Calu3 (cell line): ENCODE measurements at places on chromosomes 11 and 22. TPM values are rescaled to one million over a fixed set of nuclear protein-coding genes. Genes with fewer than 3 reads are reported as not detected.

The SPCS2 gene
- total RNA-seq: 195 and 209 TPM in 2 replicates

The CYP2R1 gene
- total RNA-seq: 21.0 and 21.4 TPM in 2 replicates

The ACP2 gene
- 23.5 and 30.6 TPM in 2 replicates for total RNA-seq

GRCh38 chr22:50044485-50045118 lies 13.5 kb downstream of the TTLL8 start:
- DNase-seq: no peak
- peaks cover 5% of the 10 kb centered on the region for H3K36me3 ChIP-seq
- peaks cover 68% of the 10 kb centered on the region for H3K27me3 ChIP-seq
- H3K4me1 ChIP-seq: no peaks in the 10 kb centered on the region

- H3K27ac ChIP-seq: no peak overlapping the region
- H3K36me3 ChIP-seq: no peaks in the 10 kb centered on the region
- H3K4me1 ChIP-seq: no peaks in the 10 kb centered on the region
- DNase-seq: no peak
- no peak overlapping the region for H3K4me3 ChIP-seq
Measured at GRCh38 chr11:35566181-35566580, 40.8 kb upstream of the PAMR1 start.

DNA sequence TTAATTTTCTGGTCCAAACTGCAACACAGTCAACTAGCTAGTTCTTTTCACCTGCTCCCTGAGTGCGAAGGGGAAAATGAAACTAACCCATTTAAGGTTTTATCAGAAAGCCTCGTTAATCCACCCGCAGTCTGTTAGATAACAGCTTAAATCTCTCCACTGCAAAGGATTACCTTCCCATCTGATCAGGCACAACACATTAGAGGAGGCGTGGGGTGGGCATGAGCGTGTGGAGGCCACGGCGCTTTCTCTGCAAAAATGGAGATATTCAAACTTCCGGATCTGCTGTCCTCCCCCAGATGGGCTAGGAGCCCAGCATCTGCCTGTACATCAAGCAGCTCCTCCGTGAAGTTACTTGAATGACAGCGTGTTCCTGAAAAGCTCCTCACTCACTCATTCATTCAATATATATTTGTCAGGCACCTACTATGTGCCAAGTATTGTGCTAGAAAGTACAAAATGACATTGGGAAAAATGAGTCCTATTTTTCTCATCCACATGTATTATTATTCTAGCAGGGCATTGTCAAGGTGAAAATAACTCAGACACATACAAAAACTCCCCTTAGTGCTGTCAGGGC lies 13.5 kb upstream of the ANKK1 start:
- DNase-seq: no peak
- no peaks in the 10 kb centered on the region for H3K27me3 ChIP-seq
- H3K27ac ChIP-seq: no peak overlapping the region
- H3K4me1 ChIP-seq: no peaks in the 10 kb centered on the region
- H3K4me3 ChIP-seq: no peak overlapping the region

The DSCAML1 gene
- total RNA-seq: 0.07 and 0.27 TPM in 2 replicates

The SLC35F2 gene
- 24.4 and 34.5 TPM in 2 replicates for total RNA-seq

DNA sequence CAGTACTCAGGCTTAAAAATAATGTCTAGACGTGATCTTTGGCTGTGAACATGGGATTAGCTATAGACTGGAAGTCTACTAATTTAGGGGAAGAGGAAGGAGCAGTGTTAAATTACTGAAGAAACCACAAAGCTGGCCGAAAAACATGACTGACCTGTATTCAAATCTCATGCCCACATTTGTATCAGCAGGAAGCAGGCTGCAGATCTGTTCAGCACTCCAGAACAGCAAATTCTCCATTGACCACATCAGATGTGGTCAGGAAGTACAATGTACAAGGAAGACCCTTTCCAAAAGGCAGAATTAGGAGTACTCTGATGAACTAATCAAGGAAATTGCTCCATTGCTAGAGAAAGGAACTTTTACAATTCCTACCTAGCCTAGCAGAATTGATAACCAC lies 31.7 kb downstream of the DCDC1 start:
- DNase-seq: no peak
- no peak overlapping the region for H3K4me3 ChIP-seq
- no peaks in the 10 kb centered on the region for H3K4me1 ChIP-seq
- peaks cover 13% of the 10 kb centered on the region for H3K27me3 ChIP-seq

The WDR74 gene
- 87.7 and 97.4 TPM in 2 replicates for total RNA-seq

The CLMP gene
- not detected in 2 replicates for total RNA-seq

- DNase-seq: no peak
- H3K4me1 ChIP-seq: no peaks in the 10 kb centered on the region
- no peak overlapping the region for H3K4me3 ChIP-seq
Measured at GRCh38 chr11:108035690-108036089, 27.0 kb downstream of the CUL5 start.

- H3K27me3 ChIP-seq: no peaks in the 10 kb centered on the region
- no peak for DNase-seq
- peaks cover 41% of the 10 kb centered on the region for H3K36me3 ChIP-seq
- peak overlapping the region; percentile 50 for H3K27ac ChIP-seq
Measured at GRCh38 chr22:30040499-30041260, 39.6 kb upstream of the HORMAD2 start.

DNA sequence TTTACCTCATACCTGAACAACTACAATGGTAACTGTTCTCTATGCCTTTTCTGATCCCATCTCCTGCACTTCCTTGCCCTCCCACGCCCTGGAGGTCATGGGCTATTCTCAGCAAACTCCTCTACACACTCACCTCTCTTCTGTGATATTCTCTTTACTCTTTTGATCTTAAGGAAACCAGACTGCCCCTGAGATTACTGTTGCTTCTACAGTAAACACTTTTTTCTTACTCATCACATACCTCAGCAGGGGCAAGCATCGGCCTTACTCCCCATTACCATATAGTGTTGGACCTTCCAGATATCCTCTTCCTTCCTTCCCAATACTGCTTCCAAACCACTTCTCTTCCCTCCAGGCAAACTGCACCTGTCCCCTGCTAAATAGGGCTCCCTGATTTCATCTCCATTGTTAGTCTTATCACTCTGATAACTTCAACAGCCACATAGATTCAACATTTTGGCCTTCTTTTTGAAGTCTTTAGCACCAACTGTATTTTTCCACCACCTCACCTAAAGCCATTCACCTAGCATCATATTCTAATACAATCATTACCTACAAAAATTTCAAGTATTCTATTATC lies 141.2 kb downstream of the RBFOX2 start:
- no peak for DNase-seq
- H3K4me3 ChIP-seq: no peak overlapping the region
- H3K4me1 ChIP-seq: peaks cover 34% of the 10 kb centered on the region

DNA sequence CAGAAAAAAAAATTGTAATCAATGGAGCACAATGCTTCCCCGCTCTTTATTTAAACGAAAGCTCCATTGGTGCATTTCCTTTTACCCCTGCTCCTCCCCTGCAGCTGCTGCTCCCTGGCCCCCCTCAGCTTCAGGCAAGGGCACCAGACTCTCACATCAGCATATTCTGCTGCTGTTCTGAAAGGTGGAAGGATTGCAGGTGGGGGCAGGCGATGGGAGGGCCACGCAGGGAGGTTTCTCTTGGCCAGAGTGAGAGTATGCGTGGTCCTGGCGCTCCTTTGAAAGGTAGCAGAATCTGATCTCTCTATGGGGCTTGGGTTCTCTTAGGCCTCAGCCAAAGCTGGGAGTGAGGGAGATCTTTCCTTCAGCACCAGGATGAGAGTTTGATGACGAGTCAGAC lies 240.9 kb upstream of the CADM1 start:
- H3K4me1 ChIP-seq: no peaks in the 10 kb centered on the region
- H3K27me3 ChIP-seq: no peaks in the 10 kb centered on the region
- H3K27ac ChIP-seq: no peak overlapping the region
- H3K36me3 ChIP-seq: no peaks in the 10 kb centered on the region

- no peak overlapping the region for H3K27ac ChIP-seq
- H3K4me1 ChIP-seq: no peaks in the 10 kb centered on the region
- DNase-seq: no peak
- H3K4me3 ChIP-seq: no peak overlapping the region
- no peaks in the 10 kb centered on the region for H3K36me3 ChIP-seq
- no peaks in the 10 kb centered on the region for H3K27me3 ChIP-seq
Measured at GRCh38 chr11:101487775-101488174, 96.0 kb downstream of the TRPC6 start.

- no peak overlapping the region for H3K27ac ChIP-seq
- H3K27me3 ChIP-seq: no peaks in the 10 kb centered on the region
- no peak for DNase-seq
- H3K4me1 ChIP-seq: no peaks in the 10 kb centered on the region
Measured at GRCh38 chr11:27002838-27003237, 8.9 kb downstream of the FIBIN start.

GRCh38 chr11:17294033-17294432 lies 17.5 kb downstream of the NUCB2 start:
- DNase-seq: no peak
- H3K36me3 ChIP-seq: peaks cover 5% of the 10 kb centered on the region
- H3K4me1 ChIP-seq: no peaks in the 10 kb centered on the region
